Anterior cingulate cortex (tissue), 58 donors: ENCODE measurements at places on chromosomes 7 and 10.

GRCh38 chr10:18044976-18045720, 93.4 kb downstream of the SLC39A12 start:
- DNase-seq = no peak

GRCh38 chr10:4545062-4545461, 280.9 kb upstream of the AKR1E2 start:
- DNase-seq = no peak

GRCh38 chr7:5824297-5824610, 42.8 kb upstream of the RNF216 start:
- DNase-seq = no peak

- no peak for DNase-seq
Observed at GRCh38 chr7:131699323-131699722, 142.9 kb upstream of the PODXL start.

GRCh38 chr10:3832022-3832786, 47.2 kb upstream of the KLF6 start:
- DNase-seq = no peak

DNA sequence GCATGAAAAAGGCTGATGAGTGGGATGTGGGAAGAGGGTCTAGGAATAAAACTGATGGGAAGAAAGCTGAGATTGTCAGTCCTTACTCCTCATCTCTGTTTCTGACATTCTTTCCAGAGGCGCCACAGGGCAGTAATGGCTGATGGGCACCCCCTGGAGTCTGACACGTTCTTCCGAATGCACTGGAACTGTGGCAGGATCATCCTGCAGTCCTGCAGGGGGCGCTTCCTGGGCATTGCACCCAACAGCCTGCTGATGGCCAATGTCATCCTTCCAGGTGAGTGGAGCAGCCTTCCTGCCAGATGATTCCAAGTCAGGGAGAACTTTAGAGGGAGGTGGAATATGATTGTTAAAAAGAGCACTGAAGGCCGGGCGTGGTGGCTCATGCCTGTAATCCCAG, 4.8 kb downstream of the FSCN3 start:
- DNase-seq = no peak

GRCh38 chr7:142185801-142186200, 72.1 kb downstream of the PRSS58 start:
- no peak for DNase-seq

DNA sequence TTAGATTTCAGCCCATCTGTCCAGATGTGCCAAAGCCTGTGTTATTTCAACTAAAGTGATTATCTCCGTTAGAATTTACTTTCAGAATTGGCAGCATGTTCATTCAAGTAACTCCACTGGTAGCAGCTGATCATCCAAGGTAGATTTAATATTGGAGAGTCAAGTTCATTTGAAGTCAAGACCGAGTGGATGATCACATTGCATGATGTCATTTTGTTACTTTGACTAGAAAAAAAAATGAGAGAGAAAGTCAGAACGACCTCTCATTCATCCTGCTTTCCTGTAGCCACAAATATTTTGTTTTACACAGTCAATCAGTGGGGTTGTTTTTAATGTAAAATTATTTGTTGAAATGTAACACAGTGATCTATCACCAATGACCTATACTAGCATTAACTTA, 196.7 kb upstream of the PHYHIPL start:
- no peak for DNase-seq

GRCh38 chr7:140509789-140510188, 30.5 kb upstream of the MKRN1 start:
- no peak for DNase-seq

DNA sequence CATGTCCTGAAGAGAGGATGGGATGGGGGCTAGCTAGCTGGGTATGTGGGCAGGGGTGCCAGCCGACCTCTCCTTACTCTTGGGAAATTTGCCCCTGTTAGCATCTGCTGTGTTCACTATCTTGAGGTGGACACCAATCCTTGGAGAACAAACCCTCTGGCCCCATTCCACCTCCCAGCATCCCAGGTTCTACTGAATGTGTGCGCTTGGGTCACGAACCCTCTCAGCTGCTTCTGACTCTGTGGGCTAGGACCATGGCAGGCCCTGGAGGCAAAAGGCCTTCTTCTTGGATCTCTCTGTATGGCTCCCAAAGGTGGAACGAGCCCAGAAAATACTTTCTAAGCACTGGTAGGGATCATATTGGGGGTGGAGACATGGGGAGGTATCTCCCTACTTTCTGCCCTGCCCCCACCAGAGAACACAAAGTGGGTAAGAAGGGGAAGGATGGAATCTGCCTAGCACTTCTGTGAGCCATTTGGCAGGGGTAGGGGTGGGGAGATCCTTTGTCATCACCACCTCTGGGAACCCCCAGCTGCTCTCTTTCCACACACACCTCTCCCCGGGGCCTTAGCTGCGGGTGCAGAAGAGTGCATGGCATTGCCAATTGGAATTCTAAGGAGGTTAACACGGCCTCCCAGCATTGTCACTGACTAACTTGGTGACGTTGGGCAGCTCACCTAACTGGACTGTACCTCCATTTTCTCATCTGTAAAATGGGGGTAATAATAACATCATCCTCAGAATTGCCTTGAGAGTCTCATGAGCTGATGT, 7.7 kb downstream of the UNC5B start:
- no peak for DNase-seq

DNA sequence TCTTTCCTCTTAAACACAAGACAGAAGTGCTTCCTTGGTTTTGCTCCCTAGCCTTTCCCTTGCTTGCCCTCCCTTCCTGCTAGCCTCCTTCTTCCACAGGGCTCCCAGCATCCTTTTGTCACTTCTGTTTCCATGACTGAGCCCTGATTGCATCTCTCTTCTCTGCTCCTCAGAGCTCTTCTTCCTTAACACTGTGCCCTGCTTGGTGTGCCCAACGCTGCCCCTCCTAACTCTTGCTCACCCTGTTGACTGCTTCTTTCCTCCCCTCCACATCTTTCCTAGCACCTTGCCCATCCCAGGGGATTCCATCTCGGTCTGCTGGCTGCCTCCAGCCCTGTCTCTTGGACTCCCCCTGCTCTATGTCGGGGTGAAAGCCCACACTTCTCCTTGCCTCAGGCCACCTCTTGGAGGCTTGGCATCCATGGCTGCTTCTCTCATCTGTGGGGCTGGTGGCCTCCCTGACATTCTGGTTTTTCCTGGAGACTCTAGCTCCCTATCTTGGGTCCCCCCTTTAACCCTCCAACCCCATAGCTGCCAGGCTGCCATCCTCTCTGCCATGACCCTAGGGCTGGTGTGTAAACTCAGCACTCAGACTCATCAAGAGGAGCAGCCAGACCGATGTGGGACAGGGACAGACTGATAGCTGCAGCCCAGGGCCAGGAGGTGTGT, 5.8 kb downstream of the IGFBP1 start:
- DNase-seq = no peak

DNA sequence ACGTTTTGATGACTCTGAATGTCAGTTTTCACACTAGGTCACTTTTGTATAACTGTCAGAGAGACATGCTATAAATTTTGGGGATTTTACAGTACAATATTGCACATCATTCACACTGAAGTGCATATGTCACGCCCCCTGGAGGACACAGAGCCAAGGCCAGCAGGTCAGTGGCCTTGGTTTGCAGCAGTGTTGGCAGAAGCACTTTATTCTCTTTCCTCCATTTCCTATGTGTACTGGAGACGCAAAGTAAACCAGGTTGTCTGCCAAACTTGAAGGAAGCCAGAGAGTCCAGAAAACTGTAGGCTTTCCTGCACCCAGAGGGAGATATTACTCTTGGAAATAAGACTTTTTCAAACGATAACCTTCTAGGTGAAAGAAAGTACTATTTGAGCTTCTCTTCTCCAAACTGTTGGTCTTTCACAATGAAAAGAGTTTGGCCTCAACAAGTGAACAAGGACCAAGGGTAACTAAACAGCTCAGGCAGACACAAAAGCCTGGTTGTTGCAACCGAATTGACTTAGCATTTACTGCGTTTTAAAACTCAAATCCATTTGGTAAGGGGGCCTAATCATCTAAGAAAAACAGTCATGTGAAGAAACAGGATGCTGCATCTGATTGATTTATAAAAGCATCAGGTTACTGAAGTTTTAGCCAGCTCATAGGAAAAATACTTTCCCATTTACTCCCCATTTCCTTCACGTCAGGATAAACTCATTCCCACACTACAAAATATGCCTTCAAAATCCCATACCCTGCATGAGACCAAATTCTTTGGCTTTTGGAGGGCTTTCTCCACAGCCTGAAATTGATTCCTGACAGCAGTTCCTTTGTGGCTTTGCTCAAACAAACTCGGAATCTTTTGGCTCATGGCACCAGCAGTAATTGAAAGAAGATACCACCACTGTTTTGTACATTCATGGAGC, 83.0 kb upstream of the SEC61G start:
- DNase-seq = no peak

DNA sequence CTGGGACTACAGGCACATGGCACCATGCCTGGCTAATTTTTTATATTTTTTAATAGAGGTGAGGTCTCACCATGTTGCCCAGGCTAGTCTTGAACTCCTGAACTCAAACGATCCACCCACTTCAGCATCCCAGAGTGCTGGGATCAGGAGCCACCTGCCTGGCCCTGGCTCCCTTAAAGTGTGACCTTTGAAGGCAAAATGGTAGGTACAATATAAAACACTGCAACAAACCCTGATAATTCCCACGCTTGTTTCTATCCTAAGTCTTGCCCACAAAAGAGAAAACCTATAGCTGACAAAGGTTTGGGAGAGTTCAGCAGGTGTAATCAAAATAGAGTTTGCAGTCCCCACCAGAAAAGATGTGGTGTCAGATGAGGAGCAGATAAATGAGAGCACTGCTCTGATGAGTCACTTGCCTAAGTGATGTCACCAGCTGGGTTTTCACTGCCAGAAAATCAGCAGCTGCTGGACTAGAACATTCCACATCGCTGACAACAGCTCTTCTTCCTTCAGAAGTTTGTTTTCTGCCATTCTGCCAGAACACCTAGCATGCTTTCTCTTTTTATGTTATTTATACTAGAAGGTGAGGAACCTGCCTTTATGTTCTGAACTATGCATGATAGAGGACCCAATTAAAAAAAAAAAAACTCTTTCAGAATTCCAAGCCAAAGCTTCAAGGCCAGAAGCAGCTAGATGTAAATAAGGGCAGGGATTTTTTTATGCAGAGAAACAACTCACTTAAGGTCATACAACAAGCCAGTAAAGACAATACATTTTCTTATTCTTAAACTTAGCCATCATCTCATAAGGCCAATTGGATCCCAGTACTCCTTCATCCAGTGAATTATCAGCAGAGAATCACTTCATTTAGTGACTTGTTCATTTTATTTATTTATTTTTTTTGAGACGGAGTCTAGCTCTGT, 18.0 kb downstream of the PURB start:
- peak; percentile 8 for DNase-seq

DNA sequence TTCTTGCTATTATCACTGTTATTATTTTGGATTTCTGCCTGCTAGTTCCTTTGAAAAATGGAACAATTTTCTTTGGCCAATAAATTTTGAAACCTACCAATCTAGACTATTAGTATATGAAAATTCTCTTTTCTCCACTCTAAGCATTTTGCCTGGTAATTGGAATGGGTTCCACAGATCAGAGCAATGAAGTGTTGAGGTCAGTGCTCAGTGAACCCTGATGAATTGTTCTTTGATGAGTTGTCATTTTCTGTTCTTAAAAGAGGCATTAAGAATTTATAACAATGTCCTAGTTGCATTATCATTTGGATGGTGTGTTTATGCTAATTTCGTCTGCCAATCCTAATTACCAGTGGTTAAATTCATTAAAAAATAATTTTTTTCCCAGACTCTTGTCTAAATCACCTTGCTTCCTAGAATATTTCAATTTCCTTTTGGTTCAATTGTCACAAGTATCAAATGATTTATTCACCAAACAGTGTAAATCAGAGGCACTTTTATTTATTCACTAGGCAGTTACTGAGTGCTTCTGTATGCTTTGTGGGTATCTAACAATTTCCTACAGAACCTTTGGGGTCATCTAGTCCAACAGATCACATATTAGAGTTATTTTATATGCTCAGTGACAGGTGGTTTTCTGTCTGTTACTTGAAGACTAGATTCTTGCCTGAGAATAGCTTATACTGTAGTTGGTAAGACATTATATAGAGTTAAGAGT, 239.0 kb downstream of the DNAJB9 start:
- no peak for DNase-seq

GRCh38 chr7:6436385-6436685, 11.4 kb downstream of the DAGLB start:
- peak; percentile 19 for DNase-seq

- DNase-seq = no peak
Observed at GRCh38 chr10:35934642-35934995, 292.5 kb upstream of the FZD8 start.

DNA sequence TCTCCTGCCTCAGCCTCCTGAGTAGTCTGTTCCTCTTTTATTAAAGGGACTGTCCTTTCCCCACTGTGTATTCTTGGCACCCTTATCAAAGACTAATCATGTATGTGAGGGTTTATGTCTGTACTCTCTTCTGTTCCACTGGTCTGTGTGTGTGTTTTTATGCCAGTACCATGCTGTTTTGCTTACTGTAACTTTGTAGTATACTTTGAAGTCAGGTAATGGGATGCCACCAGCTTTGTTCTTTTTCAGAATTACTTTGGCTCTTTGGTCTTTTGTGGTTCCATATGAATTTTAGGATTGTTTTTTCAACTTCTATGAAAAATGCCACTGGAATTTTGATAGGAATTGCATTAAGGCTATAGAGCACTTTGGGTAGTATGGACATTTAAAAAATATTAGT, 14.1 kb upstream of the AMZ1 start:
- no peak for DNase-seq

GRCh38 chr10:22475651-22476600, 130.6 kb downstream of the SPAG6 start:
- DNase-seq = peak; percentile 16

- DNase-seq = no peak
Observed at GRCh38 chr10:37289833-37290464, 164.6 kb downstream of the ANKRD30A start.

- DNase-seq = no peak
Observed at GRCh38 chr7:25235471-25235870, 7.2 kb upstream of the NPVF start.

GRCh38 chr7:22435105-22435504, 64.9 kb downstream of the STEAP1B start:
- DNase-seq = no peak

DNA sequence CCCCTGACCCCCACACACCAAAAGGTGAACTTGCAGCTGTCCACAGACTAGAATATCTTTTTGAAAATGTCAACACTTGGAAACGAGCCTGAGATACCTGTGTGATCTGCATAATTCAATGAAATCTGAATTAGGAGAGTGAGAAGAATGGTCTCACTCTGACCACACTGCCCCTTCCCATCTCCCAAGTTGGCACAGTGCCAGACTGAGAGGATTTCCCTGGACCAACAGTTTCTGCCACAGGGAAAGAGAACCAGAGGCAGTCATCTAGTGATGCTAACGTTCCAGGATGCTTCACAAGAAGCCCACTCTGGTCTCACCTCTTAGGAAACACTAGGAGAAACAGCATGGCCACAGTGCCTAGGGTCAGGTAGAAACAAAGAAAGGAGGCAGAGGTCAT, 479.0 kb downstream of the SDK1 start:
- DNase-seq = no peak

GRCh38 chr7:46281071-46281470, 360.0 kb upstream of the IGFBP3 start:
- no peak for DNase-seq

- no peak for DNase-seq
Observed at GRCh38 chr7:7104971-7105370, 77.4 kb upstream of the C1GALT1 start.
